ENCODE measurements at places on chromosomes 3 and 15.

- no peak for DNase-seq
These were observed 338.1 kb downstream of the GAP43 start for GRCh38 chr3:115961380-115961779.

DNA sequence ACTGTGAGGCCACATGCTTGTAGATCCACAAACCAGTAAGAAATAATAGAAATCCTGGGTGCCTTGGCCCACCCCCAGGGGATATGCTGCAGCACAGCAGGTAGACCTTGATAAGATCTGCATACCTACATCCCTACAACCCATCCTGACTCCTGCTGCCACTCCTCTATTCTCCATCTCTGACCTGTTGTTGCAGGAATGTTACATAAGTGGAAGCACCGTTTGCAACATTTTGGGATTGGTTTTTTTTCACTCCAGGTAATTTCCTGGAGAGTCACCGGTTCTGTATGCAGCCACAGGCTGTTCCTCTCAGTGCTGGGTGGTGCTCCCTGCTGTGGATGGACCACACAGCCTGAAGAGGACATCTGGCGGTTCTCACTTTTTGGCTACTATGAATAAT lies 16.1 kb upstream of the CSPG5 start:
- no peak for DNase-seq

DNA sequence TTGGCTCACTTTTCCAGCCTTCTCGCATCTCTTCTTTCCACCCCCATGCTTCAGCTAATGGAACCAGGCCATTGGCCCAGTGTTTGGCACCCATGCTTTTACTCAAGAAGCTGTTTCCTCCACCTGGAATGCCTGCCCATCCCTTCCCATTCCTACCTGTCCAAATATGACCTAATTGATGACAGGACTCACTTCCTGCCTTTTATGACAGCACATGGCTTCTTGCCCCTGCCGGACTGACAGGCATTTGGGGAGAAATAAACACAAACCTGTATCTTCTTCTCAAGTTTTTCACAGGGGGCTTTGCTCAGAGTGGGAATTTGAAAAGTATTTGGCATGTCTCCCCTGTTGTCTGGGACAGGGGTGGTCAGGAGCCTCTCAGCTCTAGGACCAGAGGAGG lies 120.1 kb downstream of the ABHD5 start:
- DNase-seq, result no peak

DNA sequence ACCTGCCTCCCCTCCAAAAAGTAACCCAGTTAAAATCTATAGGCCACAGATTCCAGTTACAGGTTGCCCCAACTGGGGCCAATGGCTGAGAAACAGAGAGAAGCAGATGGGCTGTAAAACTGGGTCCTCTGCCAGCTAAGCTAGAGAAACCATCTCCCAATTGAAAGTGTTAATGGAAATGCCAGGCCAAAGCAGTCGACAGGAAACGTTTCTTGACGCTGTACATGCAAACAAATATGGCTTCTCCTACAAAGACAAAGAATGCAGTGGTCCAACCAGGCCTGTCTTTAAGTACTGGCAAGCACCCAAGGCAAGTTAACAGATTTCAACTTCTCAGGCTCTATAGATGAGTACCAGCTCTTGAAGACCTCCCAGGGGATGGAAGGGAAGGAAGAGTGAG lies 71.3 kb downstream of the MAGI1 start:
- no peak for DNase-seq

All from lung (tissue), 17 donors.